Stimulated activated CD4-positive, alpha-beta T cell treated with anti-CD3 and anti-CD28 coated beads, TNF-alpha, amount 100 ng/mL, for 4 hours (primary cell): ENCODE measurements at places on chromosomes 7 and 10.

GRCh38 chr10:100024748-100025147, 15.0 kb upstream of the DNMBP start:
- DNase-seq: no peak

- DNase-seq: no peak
Measured at GRCh38 chr10:114386452-114386851, 17.9 kb downstream of the AFAP1L2 start.

- DNase-seq: no peak
Measured at GRCh38 chr7:1981878-1982230, 250.9 kb downstream of the MAD1L1 start.

DNA sequence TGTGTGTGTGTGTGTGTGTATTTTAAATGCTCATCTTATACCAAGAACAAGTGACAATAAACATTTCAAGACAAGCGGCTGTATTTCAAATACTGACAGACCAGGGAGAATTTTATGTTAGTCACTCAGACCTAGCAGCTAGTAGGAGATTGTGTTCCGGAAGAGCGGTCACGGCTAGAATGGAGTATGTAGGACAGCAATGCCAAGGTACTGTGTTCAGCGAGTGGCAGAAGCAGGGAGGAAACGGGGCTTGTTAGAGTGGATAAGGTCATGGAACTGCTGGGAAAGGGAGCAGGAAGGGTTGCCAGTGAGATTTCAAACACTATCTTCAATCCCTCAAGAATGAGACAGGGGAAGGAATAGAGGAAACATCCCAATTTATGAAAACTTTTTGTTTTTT, 260.5 kb upstream of the PITRM1 start:
- DNase-seq: no peak

DNA sequence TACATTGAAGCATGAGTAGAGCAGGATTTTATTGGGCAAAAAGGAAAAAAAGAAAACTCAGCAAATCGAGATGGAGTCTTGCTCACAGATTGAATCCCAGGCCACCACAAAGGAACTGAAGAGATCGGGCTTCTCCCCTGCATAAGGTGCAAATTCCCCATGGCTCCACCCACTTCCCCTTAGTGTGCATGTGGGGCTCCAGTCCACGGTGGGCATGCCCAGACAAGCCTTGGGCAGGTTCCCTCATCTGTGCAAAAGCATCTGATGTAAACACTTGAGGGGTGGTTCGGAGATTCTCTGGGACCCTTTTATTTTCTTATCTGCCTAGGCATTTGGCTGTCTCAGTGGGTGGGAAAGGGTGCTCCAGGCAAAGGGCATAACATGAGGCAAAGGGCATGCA, 150.7 kb downstream of the CFTR start:
- no peak for DNase-seq

GRCh38 chr10:73837072-73837471, 25.7 kb upstream of the NDST2 start:
- DNase-seq: no peak

DNA sequence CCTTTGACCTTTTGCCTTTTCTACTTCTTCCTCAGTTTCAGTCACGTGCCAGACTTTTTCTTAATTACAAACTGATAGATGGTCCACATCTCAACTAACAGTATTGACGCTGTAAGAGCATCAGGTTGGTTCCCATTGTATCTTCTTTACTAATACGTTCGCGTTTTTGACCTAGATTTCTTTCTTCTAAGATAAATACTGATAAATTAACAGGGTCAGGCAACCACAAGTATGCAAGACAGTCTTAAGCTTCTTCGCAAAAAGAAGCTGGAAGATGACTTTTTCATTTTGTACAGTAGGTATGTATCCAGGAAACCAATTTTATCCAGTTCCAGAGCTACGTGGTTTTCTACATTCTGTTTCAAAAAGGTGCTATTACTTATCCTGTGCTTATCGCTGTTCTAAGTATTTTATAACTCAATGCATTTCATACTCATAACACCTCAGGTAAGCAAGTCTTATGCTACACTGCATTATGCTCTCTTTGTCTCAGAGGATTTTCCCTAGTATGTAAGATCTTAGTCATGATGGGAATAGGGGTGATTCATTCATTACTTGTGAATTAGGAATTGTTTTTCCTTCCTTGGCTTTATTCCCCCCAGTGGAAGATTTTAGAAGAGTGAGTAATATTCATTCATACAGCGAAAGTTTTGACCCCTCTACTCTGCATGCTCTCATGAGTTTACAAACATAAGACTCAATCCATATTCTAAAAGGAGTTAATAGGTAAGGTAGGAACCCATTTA, 955 bp downstream of the DUS4L start:
- no peak for DNase-seq

GRCh38 chr7:66698652-66699205, 41.8 kb upstream of the RABGEF1 start:
- DNase-seq: no peak

- DNase-seq: no peak
Measured at GRCh38 chr10:35341521-35341920, 5.2 kb downstream of the CCNY start.

- no peak for DNase-seq
Measured at GRCh38 chr7:11207565-11207964, 233.9 kb downstream of the PHF14 start.

- DNase-seq: no peak
Measured at GRCh38 chr7:131234719-131235488, 92.8 kb upstream of the MKLN1 start.

GRCh38 chr10:96502561-96503282, 11.0 kb downstream of the TLL2 start:
- no peak for DNase-seq

GRCh38 chr7:48285373-48285772, 114.1 kb downstream of the ABCA13 start:
- DNase-seq: no peak

DNA sequence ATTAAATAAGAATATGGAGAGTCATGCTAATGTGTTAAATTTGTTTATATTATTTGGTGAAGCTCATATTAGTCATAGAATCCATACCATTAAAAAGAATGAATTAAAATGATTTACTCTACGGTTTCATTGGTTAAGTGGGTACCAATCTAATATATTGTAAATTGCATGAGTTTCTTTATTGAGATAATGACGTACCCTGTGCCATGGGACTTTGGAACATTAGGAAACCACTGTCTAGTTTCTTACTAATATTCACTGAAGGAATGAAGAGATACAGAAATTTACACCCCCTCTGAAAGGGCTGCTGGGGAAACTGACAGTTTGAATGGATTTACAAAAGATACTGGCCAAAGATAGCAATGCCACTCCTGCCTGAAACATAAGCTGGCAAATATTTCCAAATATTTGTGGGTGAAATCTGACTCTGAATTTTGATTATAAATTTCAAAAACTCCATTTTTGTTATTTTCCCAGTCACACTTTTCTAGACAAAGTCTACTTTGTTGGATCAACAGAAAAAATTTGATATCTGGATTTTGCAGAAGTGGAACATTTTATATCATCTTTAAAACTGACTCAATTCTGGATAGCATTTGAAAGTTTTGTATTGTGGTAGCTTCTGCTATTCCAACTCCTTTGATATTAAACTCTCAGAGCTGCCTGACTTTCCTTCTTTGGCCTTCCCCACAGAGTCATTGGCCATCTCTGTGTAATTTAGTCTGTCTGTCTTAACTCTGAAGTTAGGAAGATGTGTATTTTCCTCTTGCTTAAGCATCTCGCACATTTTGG, 22.3 kb downstream of the MDFIC start:
- DNase-seq: no peak

DNA sequence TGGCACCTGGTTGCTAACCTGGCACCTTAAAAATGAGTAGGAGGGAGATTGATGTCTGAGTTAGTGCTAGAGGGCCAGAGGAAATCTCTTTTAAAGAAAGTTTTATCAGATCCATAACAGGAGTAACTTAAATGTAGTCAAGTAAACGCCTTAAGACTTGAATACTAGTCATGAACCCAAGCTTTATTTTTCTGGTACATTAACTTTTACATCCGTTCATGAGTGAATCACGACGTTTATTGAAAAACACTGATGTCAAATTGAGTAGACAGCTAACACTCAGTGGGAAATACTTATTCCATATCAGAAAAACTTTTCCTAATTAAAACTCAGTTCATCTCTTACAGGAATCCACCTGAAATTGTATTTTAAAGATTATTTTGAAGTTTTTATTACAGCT, 6.9 kb upstream of the LAMB1 start:
- DNase-seq: no peak

- peak; percentile 29 for DNase-seq
Measured at GRCh38 chr10:31083765-31084184, 52.1 kb upstream of the ZNF438 start.

GRCh38 chr7:104901240-104901619, 112.8 kb upstream of the KMT2E start:
- DNase-seq: no peak

- no peak for DNase-seq
Measured at GRCh38 chr7:17406738-17407137, 108.3 kb downstream of the AHR start.

- no peak for DNase-seq
Measured at GRCh38 chr7:159070431-159071148, 74.1 kb downstream of the VIPR2 start.

DNA sequence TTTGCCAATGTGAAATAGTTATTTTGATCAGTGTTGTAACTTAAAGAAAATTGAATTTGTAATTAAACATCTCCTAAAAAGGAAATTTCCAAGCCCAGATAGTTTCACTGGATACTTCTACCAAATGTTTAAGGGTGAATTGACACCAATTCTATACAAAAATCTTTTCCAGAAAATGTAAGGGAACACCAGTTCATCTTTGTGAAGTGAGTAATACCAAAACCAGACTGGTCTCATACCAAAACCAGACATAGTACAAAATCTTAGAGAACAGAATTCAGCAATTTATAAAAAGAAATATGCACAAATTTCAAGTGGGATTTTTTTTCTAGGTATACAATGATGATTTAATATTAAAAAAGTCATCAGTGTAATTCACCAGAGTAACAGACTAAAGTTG, 86.0 kb upstream of the ZNF32 start:
- no peak for DNase-seq

DNA sequence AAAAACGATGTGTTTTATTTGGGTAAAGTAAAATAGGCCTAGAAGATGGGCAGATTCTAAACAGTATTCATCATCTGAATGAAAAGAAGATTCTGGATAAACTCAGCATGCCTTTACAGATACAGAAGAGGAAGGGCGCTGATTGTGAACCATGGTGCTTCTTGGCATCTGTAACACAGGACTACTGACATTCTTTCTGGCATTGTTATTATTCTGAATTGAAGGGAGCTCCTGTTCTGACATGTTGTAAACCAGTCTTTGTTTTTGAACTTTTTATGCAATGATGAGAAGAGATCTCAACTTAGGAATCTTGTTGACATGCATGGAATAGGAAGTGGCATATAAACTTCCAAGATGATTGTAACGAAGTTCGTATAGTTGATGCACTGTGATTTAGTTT, 13.5 kb downstream of the RPA3 start:
- DNase-seq: no peak

GRCh38 chr7:94556028-94556427, 46.4 kb downstream of the CASD1 start:
- no peak for DNase-seq

DNA sequence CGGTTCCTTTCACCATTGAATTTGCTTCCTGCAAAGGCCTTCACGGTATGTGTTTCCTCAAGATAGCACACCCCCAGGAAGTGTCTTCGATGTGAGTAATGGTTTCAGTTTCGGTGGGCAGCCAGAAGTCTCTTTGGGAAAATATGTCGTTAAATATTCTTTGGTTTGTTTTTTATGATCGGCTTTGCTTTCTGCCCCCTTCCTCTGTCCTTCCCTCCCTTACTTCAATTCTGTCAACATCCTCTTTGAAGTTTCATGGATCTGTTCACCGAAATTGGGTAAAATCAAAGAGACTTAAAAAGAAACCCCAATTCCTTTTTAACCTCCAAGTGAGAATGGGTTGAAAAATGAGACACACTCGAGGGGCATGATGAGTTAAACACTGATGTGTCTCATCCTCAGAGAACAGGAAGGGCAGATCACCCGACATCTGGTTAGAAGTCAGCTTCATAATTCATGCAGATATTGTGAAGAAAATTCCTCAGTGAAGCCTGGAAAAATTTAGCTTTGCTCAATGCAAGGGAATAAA, 170.8 kb upstream of the HABP2 start:
- DNase-seq: no peak

- DNase-seq: no peak
Measured at GRCh38 chr7:1927937-1928644, 258.0 kb downstream of the ELFN1 start.

GRCh38 chr7:28933846-28934320, 24.2 kb downstream of the TRIL start:
- DNase-seq: no peak

GRCh38 chr7:20284003-20284770, 46.5 kb upstream of the ITGB8 start:
- DNase-seq: no peak

DNA sequence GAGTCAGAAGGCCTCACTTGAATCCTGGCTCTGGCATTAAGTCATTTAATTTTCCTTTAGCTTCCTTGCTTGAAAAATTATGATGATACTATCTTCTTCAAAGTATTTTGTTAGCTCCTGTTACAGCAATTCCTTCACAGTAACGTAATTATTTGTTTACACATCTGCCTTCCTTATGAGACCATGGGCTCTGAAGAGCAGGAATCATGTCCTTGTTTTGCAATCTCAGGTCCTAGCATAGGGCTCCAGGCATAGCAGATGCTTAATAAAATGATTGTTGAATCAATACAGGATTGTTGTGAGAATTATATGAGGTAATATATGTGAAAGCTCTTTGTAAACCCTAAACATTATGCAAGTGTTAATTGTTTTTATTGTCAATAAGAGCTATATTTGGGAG, 25.5 kb downstream of the KLHDC10 start:
- DNase-seq: no peak

- DNase-seq: no peak
Measured at GRCh38 chr7:22351878-22352277, 5.1 kb downstream of the RAPGEF5 start.
